ENCODE measurements at places on chromosomes 3 and 15.

DNA sequence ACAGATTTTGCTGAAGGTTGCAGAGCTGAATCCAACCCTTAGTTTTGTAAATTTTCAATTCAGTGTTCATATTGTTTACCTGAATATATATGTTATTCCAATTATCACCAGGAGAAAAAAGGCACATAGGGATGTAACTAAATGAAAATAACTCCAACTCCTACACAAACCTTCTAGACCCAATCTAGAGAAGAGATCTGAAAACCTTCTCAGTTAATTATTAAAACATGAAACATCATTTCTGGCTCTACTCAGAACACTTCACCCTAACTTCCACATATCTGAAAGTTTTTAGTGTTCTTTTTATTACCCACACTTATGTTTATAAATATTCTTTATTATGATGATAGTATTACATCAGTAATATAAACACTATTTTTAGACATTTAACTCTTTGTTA is 76.6 kb downstream of the LRRFIP2 start:
- DNase-seq: no peak

DNA sequence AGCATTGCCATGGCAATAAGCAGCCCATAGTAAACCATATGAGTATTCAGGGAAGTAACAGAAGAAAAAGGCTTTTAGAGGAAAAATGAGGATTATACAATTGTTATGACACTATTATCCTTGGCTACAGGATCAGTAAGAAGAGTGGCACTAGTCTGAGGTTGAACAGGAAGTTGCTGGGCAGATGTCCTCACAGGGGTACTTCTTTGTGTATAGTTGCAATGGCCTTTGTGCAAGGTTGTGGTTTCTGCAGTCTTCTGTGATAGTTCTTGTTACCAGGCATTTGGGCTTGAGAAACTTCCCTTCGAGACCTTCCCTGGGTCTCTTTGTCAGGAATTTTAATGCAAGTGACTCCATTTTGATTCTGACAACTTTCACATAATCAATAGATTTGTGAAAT is 100.6 kb upstream of the ATP11B start:
- DNase-seq: no peak

GRCh38 chr15:41367418-41367817 is 34.7 kb downstream of the NUSAP1 start:
- DNase-seq: no peak

DNA sequence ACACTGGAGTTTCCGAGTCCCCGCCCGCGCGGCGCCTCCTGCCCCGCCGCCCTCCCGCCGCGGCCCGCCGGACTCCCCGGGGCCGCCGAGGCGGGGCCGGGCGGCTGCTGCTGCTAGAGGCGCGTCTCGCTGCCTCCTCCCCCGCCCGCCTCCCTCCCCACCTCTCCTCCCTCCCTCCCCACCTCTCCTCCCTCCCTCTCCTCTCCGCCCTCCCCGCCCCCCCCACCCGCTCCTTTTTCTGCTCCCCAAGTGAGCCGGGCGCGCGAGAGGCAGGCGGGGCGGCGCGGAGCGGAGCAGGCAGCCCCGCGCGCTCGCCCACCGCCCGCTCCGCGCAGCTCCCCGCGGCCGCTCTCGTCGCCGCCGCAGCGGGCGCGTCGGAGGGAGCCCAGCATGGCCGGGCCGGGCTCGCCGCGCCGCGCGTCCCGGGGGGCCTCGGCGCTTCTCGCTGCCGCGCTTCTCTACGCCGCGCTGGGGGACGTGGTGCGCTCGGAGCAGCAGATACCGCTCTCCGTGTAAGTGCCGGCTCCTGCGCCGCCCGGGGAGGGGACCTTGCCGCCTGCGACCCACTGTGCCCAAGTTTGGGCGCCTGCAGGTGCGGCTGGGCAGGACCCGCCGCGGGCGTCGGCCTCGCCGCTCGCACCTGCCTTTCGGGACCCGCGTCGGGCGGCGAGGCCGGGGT is at the start of gene CACNA2D3:
Gene CACNA2D3 (plus strand): TSS at position 229 of the 679 bp plus-strand sequence.
- no peak for DNase-seq

- DNase-seq: no peak
These were observed 33.5 kb downstream of the SLCO2A1 start for GRCh38 chr3:133996251-133996661.
